ENCODE measurements at places on chromosomes 16 and 17. TPM values are rescaled to one million over a fixed set of nuclear protein-coding genes. Genes with fewer than 3 reads are reported as not detected.

Gene TUBD1
- total RNA-seq: 12.4 TPM

Gene PLSCR3
- 38.6 TPM for total RNA-seq

Gene ODAD4
- total RNA-seq: 1.2 TPM

Gene NKD1
- total RNA-seq: 0.29 TPM

Gene TBC1D28
- not detected for total RNA-seq

Gene DYNLRB2
- 0.29 TPM for total RNA-seq

Gene SMIM22
- not detected for total RNA-seq

Gene RAC3
- total RNA-seq: 35.8 TPM

Gene TMEM100
- not detected for total RNA-seq

Gene BAIAP3
- 1.1 TPM for total RNA-seq

Gene DOC2B
- total RNA-seq: 1.8 TPM

Gene CBX4
- total RNA-seq: 36.2 TPM

Gene ZNF750
- total RNA-seq: not detected

Gene ARHGAP23
- total RNA-seq: 54.9 TPM

Gene RUNDC3A
- total RNA-seq: 0.57 TPM

Gene OR1D5
- not detected for total RNA-seq

Gene CHP2
- total RNA-seq: 0.05 TPM

Gene KRTAP4-3
- total RNA-seq: not detected

Gene SLC5A2
- total RNA-seq: 0.21 TPM

Gene GH2
- not detected for total RNA-seq

Gene TMC5
- 6.0 TPM for total RNA-seq

Gene TLCD2
- total RNA-seq: 1.3 TPM

Gene CEP112
- total RNA-seq: 4.2 TPM

Gene ZPBP2
- not detected for total RNA-seq

Gene MAF
- 0.13 TPM for total RNA-seq

Gene MYL11
- total RNA-seq: not detected

Gene USP7
- total RNA-seq: 76.0 TPM

Gene ADCY9
- total RNA-seq: 6.4 TPM

Gene CACNG1
- 0.25 TPM for total RNA-seq

Gene NPIPB5
- total RNA-seq: 25.5 TPM

Gene ADAMTS18
- total RNA-seq: not detected

Gene FBXL16
- 5.6 TPM for total RNA-seq

Gene KRTAP1-5
- not detected for total RNA-seq

Gene C16orf89
- not detected for total RNA-seq

Measured in A549 treated with CORT108297 at 1 μM for 4 hours (cell line).